ENCODE measurements at places on chromosomes 4 and X.
A peak's percentile ranks its signal among the peaks of the same experiment; 100 is the strongest.

DNA sequence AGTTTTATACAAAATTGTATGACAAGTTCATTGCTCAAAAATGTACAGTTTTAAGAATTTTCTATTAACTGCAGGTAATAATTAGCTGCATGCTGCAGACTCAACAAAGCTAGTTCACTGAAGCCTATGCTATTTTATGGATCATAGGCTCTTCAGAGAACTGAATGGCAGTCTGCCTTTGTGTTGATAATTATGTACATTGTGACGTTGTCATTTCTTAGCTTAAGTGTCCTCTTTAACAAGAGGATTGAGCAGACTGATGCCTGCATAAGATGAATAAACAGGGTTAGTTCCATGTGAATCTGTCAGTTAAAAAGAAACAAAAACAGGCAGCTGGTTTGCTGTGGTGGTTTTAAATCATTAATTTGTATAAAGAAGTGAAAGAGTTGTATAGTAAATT is 131.0 kb downstream of the TET2 start:
- DNase-seq, result peak; percentile 58

DNA sequence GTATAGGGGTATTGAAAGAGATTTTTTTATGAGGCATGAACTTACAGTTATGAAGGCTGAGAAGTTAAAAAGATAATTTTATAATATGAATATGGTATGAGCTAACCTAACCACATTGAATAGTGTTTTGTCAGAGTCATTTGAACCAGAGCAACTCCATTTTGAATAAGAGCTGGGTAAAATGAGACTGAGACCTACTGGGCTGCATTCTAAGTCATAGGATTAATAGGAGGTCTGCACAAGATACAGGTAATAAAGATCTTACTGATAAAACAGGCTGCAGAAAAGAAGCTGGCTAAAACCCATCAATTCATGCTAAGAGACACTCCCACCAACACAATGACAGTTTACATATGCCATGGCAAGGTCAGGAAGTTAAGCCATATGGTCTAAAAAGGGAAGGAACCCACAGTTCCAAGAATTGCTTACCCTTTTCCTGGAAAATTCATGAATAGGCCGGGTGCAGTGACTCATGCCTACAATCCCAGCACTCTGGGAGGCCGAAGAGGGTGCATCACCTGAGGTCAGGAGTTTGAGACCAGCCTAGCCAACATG is 209.2 kb downstream of the TECRL start:
- DNase-seq, result no peak

GRCh38 chr4:86032476-86033022 is 327.3 kb downstream of the MAPK10 start:
- no peak for DNase-seq

DNA sequence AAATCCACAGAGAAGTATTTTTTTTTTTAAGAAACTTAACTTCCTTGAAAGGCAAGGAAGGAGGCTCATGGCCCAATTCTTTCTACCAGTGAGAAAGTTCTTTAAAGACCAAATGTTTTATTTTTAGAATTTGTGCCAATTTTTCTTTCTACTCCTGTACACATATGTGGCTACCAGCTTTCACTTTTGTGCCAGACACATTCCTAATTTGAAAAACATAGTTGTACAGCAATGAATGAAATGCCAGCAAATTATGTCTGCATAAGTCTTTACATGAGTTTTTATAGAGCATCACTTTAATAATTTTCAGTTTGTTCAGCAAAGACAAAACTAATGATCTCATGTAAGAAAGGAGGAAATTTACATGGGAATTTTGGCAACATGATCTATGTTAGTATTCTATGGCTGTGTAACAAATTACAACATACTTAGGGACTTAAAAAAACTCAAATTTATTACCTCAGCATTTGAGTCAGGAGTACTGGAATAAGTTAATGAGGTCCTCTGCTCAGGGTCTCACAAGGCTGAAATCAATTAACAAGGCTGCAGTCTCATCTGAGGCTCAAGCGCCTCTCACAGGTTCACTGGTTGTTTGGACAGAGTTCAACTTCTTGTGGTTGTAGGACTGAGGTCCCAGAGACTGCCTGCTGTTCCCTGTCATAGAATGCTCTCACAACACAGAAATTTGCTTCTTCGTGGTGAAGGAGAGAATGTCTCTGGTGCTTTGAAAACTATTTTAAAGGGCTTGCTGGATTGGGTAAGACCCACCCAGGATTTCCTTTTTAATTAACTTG is 678.2 kb upstream of the FAM241A start:
- DNase-seq, result no peak

- no peak for DNase-seq
Observed at GRCh38 chr4:124777007-124777406, 64.5 kb upstream of the ANKRD50 start.

- DNase-seq, result no peak
Observed at GRCh38 chr4:112616984-112617383, 19.7 kb downstream of the ZGRF1 start.

- no peak for DNase-seq
Observed at GRCh38 chrX:68588602-68589371, 58.7 kb upstream of the STARD8 start.

GRCh38 chr4:172942840-172943239 is 225.8 kb upstream of the GALNT7 start:
- no peak for DNase-seq

- no peak for DNase-seq
Observed at GRCh38 chr4:126715067-126715466, 917.7 kb upstream of the INTU start.

GRCh38 chr4:184328022-184328736 is 110.5 kb upstream of the ENPP6 start:
- no peak for DNase-seq

- no peak for DNase-seq
Observed at GRCh38 chr4:94758141-94758699, 465 bp downstream of the BMPR1B start.

DNA sequence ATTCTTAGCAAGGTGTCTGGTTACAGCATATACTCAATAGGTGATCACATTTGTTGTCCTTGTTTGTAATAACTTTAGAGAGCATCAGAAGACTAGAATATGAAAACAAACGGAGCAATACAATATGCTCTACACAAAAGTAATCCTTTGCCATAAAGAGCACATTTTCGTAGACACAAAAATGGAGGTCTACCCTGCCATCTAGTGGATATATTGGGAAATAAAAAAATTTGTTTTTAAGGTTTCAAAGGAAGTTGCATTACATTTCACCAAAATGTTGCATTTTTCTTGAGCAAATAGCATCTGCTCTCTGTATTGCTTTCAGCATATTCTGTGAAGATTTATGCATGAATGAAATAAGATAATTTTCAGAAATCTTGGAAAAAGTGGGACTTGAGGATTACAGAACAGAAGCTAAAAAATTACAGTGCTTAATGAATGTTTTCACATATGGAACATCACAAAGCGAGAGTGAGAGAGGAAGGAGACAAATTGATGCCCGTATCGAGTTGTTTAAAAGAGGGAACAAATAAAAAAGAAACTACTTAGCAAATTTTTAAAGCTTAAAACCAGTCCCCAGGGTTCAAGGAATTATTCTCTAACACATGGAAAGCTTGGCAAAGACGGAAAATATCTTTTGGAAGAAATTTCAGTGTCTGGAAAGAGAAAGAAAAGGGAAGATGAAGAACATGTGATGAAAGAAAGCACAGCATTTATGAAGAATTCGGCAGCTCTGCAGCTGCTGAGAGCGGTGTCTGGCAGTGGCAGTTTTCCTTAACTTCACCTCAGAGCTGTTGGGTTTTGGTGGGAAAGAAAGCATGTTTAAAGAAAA is 390.1 kb downstream of the ANKRD50 start:
- no peak for DNase-seq

- no peak for DNase-seq
Observed at GRCh38 chrX:119481323-119481801, 13.1 kb downstream of the SLC25A5 start.

DNA sequence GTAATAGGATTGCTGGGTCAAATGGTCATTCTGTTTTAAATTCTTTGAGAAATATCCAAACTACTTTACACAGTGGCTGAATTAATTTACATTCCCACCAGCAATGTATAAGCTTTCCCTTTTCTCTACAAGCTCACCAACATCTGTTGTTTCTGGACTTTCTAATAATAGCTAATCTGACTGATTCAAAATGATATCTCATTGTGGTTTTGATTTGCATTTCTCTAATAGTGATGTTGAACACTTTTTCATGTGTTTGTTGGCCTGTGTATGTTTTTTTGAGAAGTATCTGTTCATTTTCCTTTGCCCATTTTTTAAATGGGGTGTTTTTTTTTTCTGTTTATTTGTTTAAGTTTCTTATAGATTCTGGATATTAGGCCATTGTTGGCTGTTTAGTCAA is 659.0 kb upstream of the GNPDA2 start:
- no peak for DNase-seq

DNA sequence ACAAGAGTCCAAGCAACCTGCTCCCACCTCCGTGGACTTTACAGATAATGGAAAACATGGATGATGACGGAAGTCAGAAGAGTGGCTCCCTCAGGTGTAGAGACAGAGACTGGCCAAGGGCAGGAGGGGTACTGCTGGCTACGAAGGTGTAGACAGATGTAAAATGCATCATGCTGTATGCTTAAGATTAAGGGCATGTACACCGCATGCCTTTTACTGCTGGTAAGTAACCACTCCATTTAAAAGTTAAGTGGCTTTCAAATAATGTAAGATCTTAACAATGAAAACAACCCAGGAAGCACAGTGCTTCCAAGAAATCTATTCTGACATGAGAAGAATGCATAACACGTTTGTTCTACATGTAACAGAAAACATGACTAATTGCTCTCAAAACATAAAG is 76.9 kb upstream of the FAM9B start:
- DNase-seq, result no peak

DNA sequence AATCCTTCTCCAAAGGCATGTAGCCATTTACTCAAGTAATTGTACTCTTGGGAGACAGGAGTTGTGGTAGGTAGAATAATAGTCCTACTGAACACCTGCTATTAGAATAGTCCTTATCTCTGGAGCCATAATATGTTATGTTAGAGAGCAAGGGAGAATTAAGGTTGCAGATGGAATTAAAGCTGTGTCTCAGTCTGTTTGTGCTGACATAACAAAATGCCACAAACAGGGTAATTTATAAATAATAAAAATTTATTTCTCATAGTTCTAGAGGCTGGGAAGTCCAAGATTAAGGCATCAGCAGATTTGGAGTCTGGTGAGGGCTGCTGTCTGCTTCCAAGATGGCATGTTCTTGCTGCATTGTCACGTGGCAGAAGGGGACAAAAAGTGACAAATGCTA is 24.2 kb upstream of the FRAS1 start:
- no peak for DNase-seq

DNA sequence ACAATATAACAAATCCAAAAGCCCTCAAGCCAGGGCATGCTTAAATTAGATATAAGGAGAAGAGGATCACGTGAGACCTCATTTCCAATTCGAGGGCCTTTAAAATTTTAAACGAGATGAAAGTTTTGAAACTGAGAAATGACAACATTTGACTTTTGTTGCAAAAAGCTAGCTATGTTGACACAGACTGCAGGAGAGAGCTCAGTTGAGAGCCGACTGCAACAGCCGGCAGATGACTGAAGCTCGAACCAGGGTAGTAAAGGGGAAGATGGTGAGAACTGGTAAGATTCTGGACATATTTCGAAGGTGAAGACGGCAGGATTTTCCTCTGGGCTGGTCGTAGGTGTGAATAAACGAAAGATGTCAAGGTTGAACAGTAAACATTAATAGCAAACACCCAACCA is 773 bp downstream of the PRMT9 start:
- DNase-seq, result peak; percentile 69

DNA sequence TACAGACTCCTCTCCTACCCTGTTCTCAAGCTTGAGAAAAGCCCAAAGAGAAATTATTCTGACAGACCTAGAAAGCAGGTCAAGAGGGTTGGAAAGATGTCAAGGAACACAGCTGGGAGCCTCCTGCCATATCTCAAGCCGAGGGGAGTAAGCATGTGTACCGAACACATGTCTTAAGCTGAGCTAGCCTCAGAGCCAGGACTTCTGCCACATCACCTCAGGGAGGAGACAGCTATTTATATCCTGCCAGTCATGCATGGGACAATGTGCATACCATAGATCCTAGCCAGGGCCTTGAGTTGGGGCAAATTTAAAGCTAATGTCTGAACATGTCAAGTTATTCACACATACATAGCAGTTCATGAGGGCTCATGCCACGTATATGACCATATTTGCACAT is 11.8 kb downstream of the TMEM31 start:
- DNase-seq, result no peak

DNA sequence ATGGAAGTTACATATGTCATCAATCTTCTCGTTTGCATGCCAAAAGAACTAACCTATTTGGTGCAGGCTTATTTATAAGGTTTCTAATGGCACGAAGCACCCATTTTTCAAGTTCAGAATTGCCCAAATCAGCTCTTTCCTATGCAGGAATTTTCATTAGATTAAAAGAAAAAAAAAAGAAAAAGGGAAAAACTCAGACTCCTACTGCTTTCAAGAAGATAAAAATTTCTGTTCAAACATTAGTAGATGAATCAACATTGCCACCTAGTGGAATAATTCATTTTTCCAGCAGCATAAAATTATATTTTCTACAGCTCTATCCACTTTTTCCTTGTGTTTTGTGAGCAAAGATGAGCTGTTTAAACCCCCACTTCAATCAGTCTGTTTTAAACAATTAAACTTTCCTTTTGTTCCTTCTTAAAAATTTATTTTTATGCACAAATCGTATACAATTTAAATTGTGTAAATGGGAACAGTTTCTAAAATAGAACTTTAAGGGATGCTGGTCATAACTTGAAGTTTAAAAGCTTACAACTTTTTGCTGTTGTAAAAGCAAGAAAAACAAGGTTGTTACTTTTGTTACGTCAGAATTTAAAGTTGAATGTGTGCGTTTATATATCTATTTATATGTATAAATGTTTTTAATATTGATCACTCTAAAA is 309.9 kb downstream of the ARAP2 start:
- peak; percentile 75 for DNase-seq

- DNase-seq, result no peak
Observed at GRCh38 chr4:133968174-133968573, 233.4 kb downstream of the PABPC4L start.

GRCh38 chr4:3044870-3045819 is 29.2 kb downstream of the HTT-AS start:
- no peak for DNase-seq

DNA sequence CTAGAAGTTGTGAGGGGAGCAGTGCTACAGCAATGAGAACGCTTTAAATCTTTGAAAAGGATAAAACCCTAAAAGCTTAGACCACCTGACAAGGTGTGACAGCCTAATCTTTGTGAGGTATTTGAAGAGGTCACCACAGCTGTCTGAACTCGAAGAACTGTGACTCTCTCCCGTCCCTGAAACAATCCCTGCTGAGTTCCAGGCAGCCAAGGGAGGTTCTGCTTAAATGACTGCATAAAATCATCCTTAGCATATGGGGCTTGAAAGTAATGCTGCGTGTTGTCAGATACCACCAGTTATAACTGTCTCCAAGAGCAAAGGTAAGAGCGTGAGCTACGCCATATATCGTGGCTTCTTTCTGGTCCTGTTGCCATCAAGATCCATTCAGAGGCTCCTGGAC is 696.3 kb downstream of the PCDH7 start:
- DNase-seq, result no peak

All from NCI-H1417 (cell line).